ENCODE measurements at places on chromosomes 5 and 9.

GRCh38 chr5:92421942-92422341, 1038.8 kb upstream of the ARRDC3 start:
- no peak for DNase-seq

DNA sequence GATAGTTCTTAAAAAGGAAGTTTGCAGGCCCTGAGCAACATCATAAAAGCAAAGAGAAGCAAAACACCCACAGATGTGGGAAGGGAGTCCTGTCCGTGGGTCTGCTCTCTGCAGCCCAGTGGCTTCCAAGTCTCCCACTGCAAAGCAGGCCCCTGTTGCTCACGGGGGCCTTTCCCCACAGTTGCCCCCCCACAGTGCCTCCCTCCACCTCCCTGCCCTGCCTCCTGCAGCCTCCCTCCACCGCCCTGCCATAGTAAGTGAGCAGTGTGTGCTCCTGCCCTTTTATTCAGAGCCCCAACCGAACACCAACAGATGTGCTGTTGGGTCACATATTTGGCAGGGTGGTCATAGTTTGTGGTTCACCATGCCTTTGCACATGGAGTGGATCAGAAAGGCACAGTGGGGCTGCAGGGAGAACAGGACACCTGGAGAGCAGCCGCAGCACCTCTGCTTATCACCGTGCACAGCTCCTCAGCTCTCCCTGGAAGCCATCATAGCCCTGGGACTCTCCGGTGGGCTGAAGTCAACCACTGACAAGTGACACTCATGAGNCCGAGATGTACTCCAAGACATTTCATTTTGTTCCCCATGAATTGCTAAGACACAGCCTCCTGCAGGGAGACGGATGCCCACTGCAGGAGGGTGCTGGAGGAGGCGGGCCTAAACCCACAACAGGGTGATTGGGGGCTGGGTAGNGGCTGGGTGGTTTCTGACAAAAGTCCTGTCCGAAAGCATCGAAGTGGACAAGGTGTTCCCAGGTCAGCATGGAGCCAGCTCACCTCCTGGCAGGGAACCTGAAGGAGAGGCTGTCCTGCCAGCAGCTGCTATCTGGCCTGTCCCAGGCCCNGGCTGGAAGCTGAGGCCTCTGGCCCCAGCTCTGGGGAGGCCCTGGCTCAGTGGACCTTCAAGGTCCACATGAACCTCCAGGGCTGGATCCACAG, 278.9 kb downstream of the GADD45G start:
- no peak for DNase-seq

DNA sequence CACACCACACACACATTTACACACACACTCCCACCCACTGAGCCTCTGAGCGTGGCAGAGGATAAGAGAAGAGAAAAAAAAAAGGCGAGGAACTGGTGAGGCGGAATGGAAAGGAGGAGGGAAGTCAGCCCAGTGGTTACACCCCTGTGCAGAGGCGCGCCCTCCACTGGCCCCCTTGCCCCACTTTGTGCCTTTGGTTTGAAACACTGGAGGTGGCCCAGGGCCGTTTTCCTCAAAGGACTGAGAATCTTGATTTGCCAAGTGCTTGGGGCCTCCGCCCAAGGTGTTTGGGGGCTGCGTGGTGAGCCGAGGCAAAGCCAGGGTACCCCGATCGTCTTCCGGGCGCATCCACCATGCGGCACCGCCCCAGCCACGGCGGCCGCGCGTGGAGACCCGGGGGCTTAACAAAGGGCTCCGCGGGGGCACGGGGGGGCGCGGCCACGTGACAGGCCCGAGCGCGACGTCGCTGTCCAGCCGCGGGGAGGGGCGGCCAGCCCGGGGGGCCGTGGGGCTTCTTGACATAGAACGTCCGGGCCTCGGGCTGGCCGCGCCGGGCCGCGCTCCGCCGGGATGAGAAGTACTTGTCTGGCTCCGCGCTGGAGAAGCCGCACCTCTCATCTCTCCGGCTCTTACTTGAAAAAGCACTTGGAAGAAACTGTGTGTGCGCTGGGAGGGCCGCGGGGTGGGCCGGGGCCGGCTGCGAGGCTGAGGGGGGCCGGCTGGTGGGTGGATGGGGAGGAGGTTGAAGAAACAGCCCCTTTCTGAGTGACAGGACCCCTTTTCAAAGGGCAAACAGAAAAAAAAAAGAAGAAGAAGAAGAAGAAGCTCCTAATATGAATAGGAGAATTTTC, 21.0 kb downstream of the NR2F1 start:
- DNase-seq = no peak

GRCh38 chr5:142466195-142466971, 141.6 kb upstream of the SPRY4 start:
- no peak for DNase-seq

DNA sequence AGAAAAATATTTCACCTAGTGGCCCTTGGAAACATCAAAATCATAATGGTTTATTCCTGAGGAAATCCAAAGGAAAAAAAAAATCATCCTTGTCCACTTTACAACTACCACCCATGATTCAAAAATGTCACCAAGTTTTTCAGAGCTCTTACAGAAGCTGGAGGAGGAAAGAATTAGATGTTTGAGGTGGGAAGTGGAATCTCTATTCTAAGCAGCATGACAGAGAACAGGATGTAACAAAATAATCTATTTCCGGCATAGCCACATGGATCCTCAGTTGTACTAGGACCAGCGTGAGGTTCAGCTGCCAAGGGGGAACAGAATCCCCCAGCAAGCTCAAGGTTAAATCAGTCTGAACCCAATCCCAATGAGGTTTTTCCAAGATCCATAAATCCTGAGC, 40.2 kb downstream of the FBXW11 start:
- DNase-seq = no peak

GRCh38 chr9:101902051-101902450, 163.6 kb upstream of the GRIN3A start:
- DNase-seq = no peak

GRCh38 chr5:65382582-65382981, 99.1 kb downstream of the ADAMTS6 start:
- DNase-seq = no peak

GRCh38 chr9:83633676-83634075, 10.7 kb downstream of the IDNK start:
- no peak for DNase-seq

- no peak for DNase-seq
Observed at GRCh38 chr5:153938191-153938842, 100.4 kb downstream of the FAM114A2 start.

DNA sequence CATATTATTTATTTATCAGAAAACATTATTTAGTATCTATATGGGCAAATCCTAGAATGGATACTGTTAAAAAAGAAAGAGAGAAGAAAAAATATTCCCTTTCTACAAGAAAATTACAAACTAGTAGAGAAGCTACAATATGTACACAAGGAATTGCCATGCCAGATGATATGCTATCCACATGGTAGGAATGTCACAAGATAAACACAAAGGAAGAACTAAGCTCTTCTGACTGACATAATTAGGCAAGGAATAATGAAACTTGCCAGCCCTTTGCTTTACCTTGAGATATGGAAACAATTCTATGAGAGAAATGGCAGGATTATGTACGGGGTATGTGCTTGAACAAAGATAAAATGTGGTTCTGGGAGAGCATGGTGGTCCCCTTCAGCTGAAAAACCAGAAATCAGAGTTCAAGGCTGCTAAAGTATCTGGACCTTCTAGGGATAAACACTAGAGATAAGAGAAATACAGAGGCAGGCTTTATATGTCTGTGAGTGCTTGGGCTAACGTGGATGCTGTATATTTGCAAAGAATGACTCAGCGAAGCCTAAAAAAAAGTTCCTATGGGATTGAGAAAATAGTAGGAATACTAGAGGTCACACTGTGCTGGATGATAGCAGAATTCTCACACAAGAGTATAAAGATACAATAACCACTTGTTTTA, 451.6 kb downstream of the TLE1 start:
- DNase-seq = no peak

- peak; percentile 2 for DNase-seq
Observed at GRCh38 chr9:85212887-85213286, 528.9 kb downstream of the AGTPBP1 start.

GRCh38 chr9:89462817-89463683, 34.9 kb downstream of the SEMA4D start:
- no peak for DNase-seq

- DNase-seq = no peak
Observed at GRCh38 chr5:148988328-148988727, 74.5 kb downstream of the SH3TC2 start.

- DNase-seq = no peak
Observed at GRCh38 chr9:113026200-113026599, 14.2 kb upstream of the ZNF883 start.

GRCh38 chr9:91515074-91515687, 91.5 kb upstream of the NFIL3 start:
- peak; percentile 21 for DNase-seq

- no peak for DNase-seq
Observed at GRCh38 chr9:36946653-36947052, 87.4 kb downstream of the PAX5 start.

- no peak for DNase-seq
Observed at GRCh38 chr9:130728721-130729120, 35.1 kb downstream of the EXOSC2 start.

DNA sequence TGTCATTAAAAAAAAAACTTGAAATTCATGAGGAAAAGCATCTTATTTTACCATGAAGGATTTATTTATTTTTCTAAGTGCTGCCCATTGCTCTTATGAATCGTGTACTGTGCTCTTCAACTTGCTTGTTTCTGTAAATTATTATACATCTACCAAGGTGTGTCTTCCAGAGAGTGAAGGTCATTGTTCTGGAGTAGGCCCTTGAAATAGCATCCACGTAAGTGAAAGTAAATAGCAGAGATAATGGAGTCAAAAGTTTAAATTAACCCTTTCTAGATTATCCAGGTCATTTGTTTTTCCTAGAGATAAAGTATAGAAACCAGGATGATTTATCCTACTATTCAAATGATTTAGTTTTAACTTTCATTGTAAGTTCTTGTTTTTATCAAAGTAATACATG, 473.1 kb downstream of the DIRAS2 start:
- DNase-seq = no peak

- DNase-seq = no peak
Observed at GRCh38 chr9:89390068-89390555, 71.8 kb downstream of the SECISBP2 start.

All from activated CD4-positive, alpha-beta T cell treated with anti-CD3 and anti-CD28 coated beads, Interleukin-2, amount 50 U/mL, for 48 hours (primary cell).